ENCODE measurements at places on chromosomes 1 and 21.

GRCh38 chr1:222634180-222635013 lies 16.5 kb downstream of the MIA3 start:
- H3K36me3 ChIP-seq = peaks cover 3% of the 10 kb centered on the region
- H3K27ac ChIP-seq = no peak overlapping the region
- H3K4me1 ChIP-seq = no peaks in the 10 kb centered on the region

DNA sequence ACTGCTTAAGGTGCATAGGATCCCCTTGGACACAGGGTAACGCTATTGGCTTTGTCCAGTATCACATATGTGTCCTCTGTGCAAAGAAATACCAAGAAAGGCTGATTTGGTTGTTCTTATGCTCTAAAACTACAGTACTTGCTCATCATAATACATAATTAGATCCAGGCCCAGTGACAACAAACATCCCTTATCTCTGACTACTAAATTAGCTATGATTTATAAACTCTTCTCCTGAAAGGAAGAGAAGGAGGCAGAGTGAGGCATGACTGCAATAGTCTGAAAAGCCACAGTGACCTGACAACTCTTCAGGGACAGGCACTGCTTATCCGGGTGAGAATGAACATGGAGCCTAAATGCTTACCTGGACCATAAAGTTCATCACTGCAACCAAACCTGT lies 30.7 kb downstream of the MGST3 start:
- no peak overlapping the region for H3K4me3 ChIP-seq
- no peak for DNase-seq
- no peaks in the 10 kb centered on the region for H3K27me3 ChIP-seq

DNA sequence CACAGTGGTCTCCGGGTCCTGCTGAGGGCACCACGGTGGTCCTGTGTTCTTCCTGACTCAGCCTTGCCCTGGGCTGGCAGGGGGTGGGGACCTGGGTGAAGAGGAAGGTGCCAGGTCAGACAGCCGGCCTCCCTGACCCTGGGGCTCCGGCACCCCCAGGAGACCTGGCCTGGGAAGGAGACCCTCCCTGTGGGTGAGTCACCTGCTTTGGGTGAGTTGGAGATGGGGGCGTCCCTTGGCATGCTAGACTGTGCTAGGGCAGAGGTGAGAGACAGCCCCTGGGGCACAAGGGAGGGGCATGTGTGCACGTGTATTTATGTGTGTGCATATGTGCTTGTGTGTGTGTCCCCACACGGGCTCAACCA lies 23.4 kb downstream of the SPSB1 start:
- no peak overlapping the region for H3K4me3 ChIP-seq
- peaks cover 10% of the 10 kb centered on the region for H3K36me3 ChIP-seq
- peak overlapping the region; percentile 18 for H3K27ac ChIP-seq

DNA sequence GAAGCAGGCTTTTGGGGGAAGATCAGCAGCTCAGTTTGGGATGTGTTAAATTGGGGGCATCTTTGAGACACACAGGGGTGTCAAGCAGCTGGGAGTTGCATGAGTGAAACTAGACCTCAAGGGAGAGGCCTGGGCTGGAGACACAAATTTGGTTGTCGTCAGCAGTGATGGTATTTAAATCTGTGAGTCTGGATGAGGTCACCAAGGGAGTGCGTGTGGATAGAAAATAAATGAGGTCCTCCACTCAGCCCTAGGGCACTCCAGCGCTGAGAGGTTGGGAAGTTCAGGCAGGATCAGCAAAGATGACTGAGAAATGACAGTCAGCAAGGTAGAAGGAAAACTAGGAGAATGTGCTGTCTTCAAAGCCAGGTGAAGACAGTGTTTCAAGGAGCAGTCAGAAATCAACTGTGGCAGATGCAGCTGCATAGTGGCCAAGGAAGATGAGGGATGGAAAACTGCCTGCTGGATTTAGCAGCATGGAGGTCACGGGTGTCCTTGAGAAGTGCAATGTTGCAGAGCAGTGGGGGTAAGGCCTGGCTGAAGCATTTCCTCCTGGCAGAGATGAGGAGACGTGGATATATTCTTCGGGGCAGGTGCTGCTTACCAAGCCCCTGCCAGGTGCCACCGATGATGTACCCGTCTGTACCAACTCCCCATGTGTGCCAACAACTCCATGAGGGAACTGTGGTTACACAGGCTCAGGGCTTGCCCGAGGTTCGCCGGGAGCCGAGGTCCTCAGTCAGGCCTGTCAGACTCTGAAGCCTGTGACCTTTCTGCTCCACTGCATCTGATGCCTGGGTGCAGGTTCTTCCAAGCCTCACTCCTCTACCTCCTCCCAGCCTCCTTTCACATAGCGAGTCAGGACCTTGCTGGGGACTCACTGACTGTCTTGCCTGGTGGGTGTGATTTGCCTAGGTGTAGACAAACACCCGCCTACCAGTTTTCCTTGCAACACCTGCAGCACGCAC lies 11.3 kb downstream of the MAP7D1 start:
- no peak for DNase-seq
- H3K4me3 ChIP-seq = no peak overlapping the region
- no peak overlapping the region for H3K27ac ChIP-seq
- H3K4me1 ChIP-seq = peaks cover 9% of the 10 kb centered on the region
- no peaks in the 10 kb centered on the region for H3K27me3 ChIP-seq

GRCh38 chr1:193525411-193525810 lies 339.0 kb upstream of the B3GALT2 start:
- no peak overlapping the region for H3K4me3 ChIP-seq

DNA sequence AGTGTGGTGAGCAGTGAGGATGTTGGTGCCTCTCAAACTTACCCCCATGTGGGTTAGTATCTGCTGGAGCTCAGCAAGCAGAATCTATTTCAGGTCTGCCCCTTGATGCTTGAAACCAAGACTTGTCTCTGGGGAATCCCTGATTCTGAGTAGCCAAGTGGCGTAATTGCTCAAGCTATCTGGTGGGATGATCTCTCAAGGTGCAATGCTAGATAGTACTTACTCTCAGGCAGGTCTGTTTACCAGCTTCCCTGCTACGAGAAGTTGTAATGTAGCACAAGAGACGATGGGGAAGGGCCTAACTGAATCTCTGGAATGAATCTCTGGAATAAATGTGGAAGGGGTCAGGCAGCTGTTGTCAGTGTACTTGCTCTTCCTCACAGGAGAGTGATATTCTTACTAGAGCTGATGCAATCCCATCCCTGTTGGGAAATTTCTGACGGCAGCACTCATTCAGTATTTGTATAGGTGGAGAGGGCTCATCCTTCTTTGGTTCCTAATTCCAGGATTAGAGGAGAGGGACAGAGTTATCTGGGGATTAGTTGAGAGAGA lies 65.4 kb downstream of the MACF1 start:
- H3K36me3 ChIP-seq = peaks cover 4% of the 10 kb centered on the region
- no peak for DNase-seq
- peaks cover 22% of the 10 kb centered on the region for H3K4me1 ChIP-seq
- no peaks in the 10 kb centered on the region for H3K27me3 ChIP-seq
- no peak overlapping the region for H3K27ac ChIP-seq

GRCh38 chr1:156677616-156678596 lies 699 bp upstream of the NES start:
- peak overlapping the region; percentile 19 for H3K4me3 ChIP-seq
- H3K4me1 ChIP-seq = peaks cover 36% of the 10 kb centered on the region
- H3K27me3 ChIP-seq = peaks cover 5% of the 10 kb centered on the region
- DNase-seq = peak; percentile 83

GRCh38 chr1:16158993-16159831 lies 3.3 kb upstream of the EPHA2 start:
- DNase-seq = no peak
- H3K36me3 ChIP-seq = no peaks in the 10 kb centered on the region
- no peak overlapping the region for H3K4me3 ChIP-seq
- peaks cover 18% of the 10 kb centered on the region for H3K4me1 ChIP-seq

GRCh38 chr1:198272492-198272891 lies 115.7 kb downstream of the NEK7 start:
- no peaks in the 10 kb centered on the region for H3K36me3 ChIP-seq
- no peak overlapping the region for H3K4me3 ChIP-seq
- no peaks in the 10 kb centered on the region for H3K27me3 ChIP-seq
- H3K4me1 ChIP-seq = peaks cover 69% of the 10 kb centered on the region
- DNase-seq = peak; percentile 56

- no peaks in the 10 kb centered on the region for H3K36me3 ChIP-seq
- H3K4me3 ChIP-seq = no peak overlapping the region
- no peaks in the 10 kb centered on the region for H3K27me3 ChIP-seq
- H3K4me1 ChIP-seq = peaks cover 5% of the 10 kb centered on the region
- DNase-seq = no peak
- H3K27ac ChIP-seq = no peak overlapping the region
Observed at GRCh38 chr21:31132574-31133242, 94.4 kb upstream of the KRTAP19-8 start.

DNA sequence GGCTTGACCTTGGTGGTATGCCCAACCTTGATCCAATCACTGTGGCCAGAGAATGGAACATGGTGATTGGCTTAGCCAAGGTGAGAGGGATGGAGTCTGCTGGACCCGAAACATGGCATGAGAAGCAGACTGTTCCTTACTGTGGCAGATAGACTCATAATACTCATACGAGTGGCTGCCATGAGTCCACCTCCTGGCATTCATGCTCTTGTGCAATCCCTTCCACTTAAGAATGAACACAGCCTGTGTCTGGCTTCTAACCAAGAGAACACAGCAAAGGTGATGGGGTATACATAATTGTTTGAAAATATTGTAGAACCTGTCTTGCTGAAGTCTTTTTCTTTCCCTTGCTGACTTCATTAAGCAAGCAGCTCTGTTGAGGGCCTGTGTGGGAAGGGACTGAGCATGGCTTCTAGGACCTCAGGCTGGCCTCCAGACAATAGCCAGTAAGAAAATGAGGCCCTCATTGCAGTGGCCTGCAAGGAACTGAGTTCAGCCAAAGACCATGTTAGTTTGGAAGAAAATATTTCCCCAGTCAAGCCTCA lies 85.9 kb downstream of the ZNF281 start:
- H3K27me3 ChIP-seq = no peaks in the 10 kb centered on the region
- no peak overlapping the region for H3K4me3 ChIP-seq
- H3K4me1 ChIP-seq = peaks cover 4% of the 10 kb centered on the region
- H3K27ac ChIP-seq = no peak overlapping the region
- no peaks in the 10 kb centered on the region for H3K36me3 ChIP-seq

GRCh38 chr1:195026792-195027191 lies 1581.4 kb downstream of the KCNT2 start:
- H3K36me3 ChIP-seq = no peaks in the 10 kb centered on the region
- H3K4me1 ChIP-seq = no peaks in the 10 kb centered on the region
- no peak overlapping the region for H3K27ac ChIP-seq
- DNase-seq = no peak

GRCh38 chr1:24437631-24438396 lies 22.2 kb downstream of the NIPAL3 start:
- no peaks in the 10 kb centered on the region for H3K4me1 ChIP-seq
- no peaks in the 10 kb centered on the region for H3K27me3 ChIP-seq
- no peak for DNase-seq
- H3K4me3 ChIP-seq = no peak overlapping the region
- no peaks in the 10 kb centered on the region for H3K36me3 ChIP-seq

GRCh38 chr1:111234258-111234657 lies 6.7 kb downstream of the CHI3L2 start:
- no peak overlapping the region for H3K4me3 ChIP-seq
- H3K27me3 ChIP-seq = no peaks in the 10 kb centered on the region
- no peaks in the 10 kb centered on the region for H3K36me3 ChIP-seq
- no peak for DNase-seq
- H3K4me1 ChIP-seq = no peaks in the 10 kb centered on the region

DNA sequence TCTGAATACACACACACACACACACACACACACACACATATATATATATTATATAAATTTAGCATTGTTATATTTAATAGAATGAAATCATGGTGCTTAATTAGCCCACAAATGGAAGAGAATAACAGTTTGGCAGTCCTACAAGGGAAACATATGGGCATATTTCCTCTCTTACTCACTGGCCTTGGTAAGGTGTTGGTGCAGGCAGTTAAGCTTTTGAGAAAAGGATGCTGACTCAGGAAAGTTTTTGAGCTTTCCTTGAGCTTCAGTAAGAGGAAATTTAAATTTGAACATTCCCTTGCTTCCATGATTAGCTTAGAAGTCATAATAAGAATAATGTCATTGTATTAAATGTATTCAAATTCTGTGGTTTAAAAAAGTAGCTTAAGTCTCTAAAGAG lies 37.0 kb upstream of the B3GALT5 start:
- H3K27me3 ChIP-seq = no peaks in the 10 kb centered on the region
- no peaks in the 10 kb centered on the region for H3K36me3 ChIP-seq
- H3K4me3 ChIP-seq = no peak overlapping the region
- H3K27ac ChIP-seq = no peak overlapping the region
- DNase-seq = peak; percentile 3
- no peaks in the 10 kb centered on the region for H3K4me1 ChIP-seq

- DNase-seq = no peak
- H3K27me3 ChIP-seq = peaks cover 2% of the 10 kb centered on the region
- no peak overlapping the region for H3K27ac ChIP-seq
- no peaks in the 10 kb centered on the region for H3K4me1 ChIP-seq
Observed at GRCh38 chr1:20329793-20330542, 39.3 kb downstream of the VWA5B1 start.

DNA sequence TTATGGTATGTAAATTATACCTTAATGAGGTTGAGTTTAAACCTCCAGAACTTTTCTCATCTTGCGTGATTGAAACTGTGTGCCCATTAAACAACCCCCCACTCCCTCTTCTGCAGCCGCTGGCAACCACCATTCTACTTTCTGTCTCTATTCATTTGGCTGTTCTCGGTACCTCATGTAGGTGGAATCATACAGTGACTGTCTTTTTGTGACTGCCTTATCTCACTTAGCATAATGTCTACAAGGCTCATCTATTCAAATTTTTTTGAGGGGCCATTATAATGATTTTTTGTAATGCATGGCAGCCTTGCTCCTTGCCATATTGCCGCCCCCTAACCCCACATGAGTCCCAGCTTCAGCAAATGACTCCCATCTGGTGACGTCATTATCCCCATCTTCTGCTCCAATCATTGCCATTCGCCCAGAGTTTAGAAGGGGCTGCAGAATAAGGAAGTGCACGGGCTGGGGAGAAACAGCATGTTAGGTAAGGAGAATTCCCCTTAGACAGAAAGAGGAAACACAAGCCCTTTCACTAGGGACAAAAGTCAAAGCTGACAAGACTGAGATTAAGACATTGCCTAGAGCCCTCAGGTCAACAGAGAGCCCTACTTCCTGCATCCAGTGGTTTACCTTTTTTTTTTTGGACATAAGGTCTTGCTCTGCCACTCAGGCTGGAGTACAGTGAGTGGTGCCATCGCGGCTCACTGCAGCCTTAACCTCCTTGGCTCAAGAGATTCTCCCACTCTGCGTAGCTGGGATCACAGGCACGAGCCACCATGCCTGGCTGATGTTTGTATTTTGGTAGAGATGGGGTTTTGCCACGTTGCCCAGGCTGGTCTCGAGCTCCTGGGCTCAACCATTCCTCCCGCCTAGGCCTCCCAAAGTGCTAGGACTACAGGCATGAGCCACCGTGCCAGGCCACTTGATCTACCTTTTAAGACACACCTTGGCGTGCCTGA lies 78.4 kb upstream of the ERRFI1 start:
- no peaks in the 10 kb centered on the region for H3K36me3 ChIP-seq
- H3K4me1 ChIP-seq = no peaks in the 10 kb centered on the region
- no peak overlapping the region for H3K4me3 ChIP-seq
- H3K27ac ChIP-seq = no peak overlapping the region
- no peak for DNase-seq
- no peaks in the 10 kb centered on the region for H3K27me3 ChIP-seq

All from endothelial cell of umbilical vein (primary cell).